Right renal cortex interstitium (tissue), 3 donors: ENCODE measurements at places on chromosomes 2 and 18. TPM values are rescaled to one million over a fixed set of nuclear protein-coding genes. Genes with fewer than 3 reads are reported as not detected.

The LDAH gene
- 39.1 TPM for polyA plus RNA-seq

The THSD7B gene
- polyA plus RNA-seq: 5.4 TPM

The EFEMP1 gene
- polyA plus RNA-seq: 91.9 TPM

- peak; percentile 12 for DNase-seq
Observed at GRCh38 chr2:113080134-113080533, 12.4 kb downstream of the IL1F10 start.

DNA sequence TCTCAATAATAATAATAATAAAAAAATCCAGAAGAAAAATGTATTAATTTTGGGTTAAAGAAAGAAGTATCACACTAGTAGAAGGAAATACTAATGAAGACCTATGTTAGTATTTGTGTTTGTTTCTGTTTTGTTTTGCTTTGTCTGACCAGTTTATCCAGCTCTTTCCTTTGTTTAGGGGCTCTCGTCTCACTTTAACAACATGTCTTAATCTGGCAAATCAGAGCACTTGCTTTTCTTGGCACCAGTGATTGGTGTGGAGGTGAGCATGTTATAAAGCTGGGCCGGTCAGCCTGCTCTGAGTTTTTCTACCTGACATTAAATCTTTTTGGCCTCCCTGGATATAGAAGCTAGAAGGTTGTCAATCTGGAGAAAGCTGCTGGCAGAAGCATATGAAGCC lies 15.1 kb upstream of the MEX3C start:
- DNase-seq: no peak

DNA sequence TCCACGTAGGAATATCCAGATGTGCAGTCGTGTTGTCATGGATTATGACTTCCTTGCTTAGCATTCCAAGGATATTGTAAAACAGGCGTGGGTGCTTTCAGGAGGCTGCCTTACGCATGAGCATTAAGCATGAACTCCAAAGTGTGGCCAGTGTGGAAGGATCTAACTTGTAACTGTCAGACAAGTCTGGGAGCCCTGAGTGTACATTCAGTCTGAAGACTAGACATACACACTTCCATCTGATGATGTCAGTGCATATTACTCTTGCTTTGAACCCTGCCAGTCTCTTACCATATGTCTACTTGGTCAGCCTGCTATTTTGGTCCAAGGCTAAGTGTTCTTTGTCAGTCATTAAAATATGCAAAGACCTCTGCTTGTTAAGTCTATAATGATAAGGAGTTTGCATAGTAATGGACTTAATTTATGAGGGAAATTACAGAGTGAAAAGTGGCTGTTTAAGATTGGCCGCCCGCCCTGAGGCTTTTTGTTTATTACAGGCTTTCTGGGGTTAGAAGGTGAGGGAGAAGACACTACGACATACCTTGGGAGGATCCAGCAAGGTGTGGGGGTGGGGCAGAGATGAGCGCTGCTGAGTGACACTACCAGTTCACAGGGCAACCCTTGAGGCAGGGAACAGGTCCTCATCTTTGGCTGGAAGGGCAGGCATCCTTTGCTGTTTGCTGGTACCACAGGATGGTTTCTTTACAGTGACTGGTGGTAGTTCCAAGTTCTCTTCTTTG lies 48.3 kb downstream of the CABLES1 start:
- no peak for DNase-seq

- no peak for DNase-seq
Observed at GRCh38 chr2:134667541-134667940, 51.3 kb downstream of the TMEM163 start.

GRCh38 chr2:127646487-127647241 lies 711 bp downstream of the GPR17 start:
- no peak for DNase-seq

- DNase-seq: peak; percentile 53
Observed at GRCh38 chr2:201116959-201117734, 1.2 kb downstream of the CFLAR start.

- no peak for DNase-seq
Observed at GRCh38 chr18:64191069-64191468, 42.2 kb upstream of the LINC00305 start.

- no peak for DNase-seq
Observed at GRCh38 chr2:20454036-20454981, 7.4 kb downstream of the RHOB start.

DNA sequence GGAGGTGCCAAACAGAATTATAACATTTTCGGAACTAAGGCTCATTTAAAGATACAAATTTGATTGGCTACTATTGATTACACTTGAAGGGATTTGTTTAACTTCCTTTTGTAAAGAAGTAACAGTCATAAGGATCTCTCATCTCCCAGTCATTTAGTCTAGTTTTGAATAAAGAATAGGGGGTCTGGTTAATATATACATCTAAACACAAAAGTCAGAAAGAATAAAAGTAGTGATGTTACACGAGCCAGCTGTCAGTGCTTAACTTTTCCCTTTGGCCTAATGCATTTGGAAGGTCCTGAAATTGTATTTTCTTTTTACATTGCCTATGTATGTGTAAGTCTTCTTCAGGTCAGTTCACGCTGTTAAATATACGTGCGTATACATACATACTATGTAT lies 8.1 kb downstream of the SEPTIN2 start:
- DNase-seq: no peak

- DNase-seq: no peak
Observed at GRCh38 chr2:229703909-229704630, 10.3 kb downstream of the DNER start.

DNA sequence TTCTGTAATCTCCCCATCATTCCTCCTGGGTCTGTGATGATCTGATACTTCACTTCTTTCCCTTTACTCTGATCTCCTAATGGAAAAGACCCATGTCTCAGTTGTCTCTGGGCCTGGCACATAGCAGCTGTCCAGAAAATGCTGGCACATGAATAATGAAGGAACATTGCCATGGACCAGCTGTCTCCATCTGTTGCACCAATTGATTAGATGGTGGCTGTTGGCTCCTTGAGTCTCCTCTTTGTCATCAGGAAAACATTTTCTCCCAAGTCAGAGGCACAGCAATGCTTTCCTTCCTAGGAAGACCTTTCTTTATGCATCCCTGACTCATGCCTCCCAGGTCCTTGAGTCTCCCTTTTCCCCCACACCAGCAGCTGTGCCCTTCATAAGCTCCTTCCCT lies 286.2 kb upstream of the CXCR4 start:
- DNase-seq: no peak

DNA sequence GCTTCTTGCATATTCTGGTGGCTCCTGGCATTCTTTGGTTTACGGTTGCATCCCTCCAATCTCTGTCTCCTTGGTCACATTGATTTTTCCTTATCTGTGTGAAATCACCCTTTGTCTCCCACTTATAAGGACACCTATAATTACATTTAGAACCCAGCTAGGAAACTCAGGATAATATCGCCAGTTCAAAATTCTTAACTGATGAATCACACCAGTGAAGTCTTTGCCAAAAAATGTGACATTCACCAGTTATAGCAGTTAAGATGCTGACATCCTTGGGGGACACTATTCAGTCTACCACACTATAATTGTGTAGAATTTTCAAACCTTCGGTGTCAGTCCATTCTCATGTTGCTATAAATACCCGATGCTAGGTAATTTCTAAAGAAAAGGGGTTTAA lies 320.2 kb downstream of the TMX3 start:
- DNase-seq: no peak

DNA sequence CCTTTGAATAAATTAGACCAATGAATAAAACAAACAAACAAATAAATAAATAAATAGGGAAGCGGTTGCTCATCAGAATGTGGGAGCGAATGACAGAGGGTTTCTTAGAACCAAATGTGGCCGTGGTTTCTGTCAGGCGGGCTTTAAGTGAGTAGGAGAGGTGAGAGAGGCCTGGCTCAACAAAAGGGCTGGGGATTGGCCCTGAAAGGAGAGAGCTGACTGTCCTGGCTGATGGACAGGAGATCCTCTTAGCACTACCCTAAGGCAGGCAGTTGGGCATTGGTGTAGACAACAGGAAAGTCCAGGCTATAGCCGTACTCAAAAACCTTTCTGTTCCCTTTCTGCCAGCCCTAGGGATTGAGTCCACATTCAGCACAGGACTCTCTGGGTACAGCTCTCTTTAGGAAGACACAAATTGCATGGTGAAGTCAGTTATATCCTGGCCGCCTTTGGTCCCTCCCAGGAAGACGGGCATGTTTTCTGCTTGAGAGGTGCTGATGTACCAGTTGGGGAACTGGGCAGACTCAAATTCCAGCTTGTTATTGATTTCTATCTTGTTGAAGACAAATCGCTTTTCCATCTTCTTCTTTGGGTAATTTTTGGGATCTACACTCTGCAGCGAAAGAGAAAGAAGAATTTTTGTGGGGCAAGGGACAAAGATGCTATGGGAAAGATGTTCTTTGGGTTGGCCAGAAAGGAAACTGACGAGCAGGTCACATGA lies 6.5 kb downstream of the IL1B start:
- no peak for DNase-seq

DNA sequence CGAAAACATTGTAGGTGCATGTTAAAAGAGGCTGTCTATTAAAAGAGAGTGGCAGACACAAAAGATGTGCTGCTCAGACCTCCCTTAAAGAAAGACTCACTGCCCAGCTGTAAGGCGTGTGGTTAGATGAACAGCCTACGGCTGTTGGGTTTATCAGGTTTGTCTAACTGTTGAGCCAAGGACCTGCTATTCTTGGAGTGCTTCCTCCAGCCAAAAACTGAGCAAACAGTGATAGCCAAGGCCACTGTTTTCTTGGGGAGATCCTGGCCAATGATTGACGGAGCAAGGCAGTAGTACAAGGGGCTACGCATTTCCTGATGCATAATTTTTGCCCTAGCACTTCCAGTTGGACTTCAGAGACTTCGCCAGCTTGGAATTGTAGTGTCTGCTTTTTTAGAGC lies 1.4 kb upstream of the RAB3GAP1 start:
- DNase-seq: no peak
